ENCODE measurements at places on chromosomes 5 and 9.

DNA sequence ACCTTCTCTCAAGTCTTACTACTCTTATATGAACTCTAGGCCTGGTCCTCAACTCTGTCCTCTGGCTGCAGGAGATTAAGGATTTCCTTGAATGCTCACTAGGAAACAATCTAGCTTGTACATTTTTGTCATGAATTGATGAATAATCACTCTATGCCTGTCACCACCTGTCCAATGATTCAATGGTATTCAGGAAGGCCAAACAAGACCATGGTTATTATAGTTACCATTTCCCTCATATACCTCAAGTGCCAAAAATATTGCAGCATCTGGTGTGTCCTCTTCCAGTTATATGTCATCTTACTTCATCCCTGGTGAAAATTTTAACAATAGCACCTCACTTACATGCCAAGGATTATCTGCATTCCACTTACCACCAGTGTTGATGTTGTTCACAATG is 179.0 kb upstream of the MOCS2 start:
- DNase-seq, result no peak

- DNase-seq, result no peak
Measured at GRCh38 chr5:146399481-146399880, 47.7 kb upstream of the TCERG1 start.

GRCh38 chr5:5063533-5063953 is 76.6 kb upstream of the ADAMTS16 start:
- DNase-seq, result peak; percentile 94

DNA sequence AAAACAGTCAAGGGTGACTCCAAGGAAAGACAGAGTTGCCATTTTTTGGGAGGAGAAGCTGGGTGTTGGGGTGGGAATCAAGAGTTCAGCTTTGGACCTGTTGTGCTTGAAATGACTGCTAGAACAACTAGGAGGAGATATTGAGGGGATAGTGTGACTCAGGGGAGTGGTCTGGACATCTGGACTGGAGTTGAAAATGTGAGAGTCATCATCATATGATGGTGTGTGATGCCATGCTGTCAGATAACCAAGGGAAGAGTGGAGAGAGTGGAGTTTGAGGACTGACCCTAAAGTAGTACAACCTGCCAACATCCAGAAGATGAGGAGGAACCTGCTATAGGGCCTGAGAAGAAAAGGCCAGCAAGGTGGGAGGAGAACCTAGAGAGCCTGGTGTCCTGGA is 199.7 kb downstream of the ARHGEF28 start:
- DNase-seq, result no peak

DNA sequence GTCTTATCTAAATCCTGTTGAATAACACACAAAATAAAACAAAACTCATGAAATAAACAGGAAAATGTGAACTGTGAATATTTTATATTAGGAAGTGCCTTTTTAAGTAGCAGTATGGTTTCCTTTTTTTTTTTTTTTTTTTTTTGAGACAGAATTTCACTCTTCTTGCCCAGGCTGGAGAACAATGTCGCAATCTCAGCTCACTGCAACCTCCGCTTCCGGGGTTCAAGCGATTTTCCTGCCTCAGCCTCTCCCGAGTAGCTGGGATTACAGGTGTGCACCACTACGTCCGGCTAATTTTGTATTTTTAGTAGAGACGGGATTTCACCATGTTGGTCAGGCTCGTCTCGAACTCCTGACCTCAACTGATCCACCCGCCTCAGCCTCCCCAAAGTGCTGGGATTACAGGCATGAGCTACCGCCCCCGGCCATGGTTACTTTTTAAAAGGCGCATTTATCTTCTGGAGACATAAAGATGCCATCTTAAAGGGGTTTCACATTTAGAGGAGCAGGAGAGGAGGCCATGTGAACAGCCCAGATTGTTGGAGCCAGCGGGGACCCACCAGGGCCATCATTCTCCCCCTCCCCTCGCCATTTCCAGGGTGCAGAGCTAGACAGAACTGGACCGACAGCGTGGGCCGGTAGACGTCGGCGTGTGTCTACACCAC is 64.1 kb downstream of the ROR2 start:
- no peak for DNase-seq

- DNase-seq, result no peak
Measured at GRCh38 chr9:121776001-121776738, 124.7 kb downstream of the DAB2IP start.

Measured in kidney glomerular epithelial cell (primary cell).